ENCODE measurements at places on chromosomes 13 and 19. TPM values are rescaled to one million over a fixed set of nuclear protein-coding genes. Genes with fewer than 3 reads are reported as not detected.

The ZNF154 gene
- total RNA-seq, result 1.8 TPM

- DNase-seq, result no peak
Observed at GRCh38 chr13:91361755-91362271, 14.3 kb downstream of the MIR17HG start.

DNA sequence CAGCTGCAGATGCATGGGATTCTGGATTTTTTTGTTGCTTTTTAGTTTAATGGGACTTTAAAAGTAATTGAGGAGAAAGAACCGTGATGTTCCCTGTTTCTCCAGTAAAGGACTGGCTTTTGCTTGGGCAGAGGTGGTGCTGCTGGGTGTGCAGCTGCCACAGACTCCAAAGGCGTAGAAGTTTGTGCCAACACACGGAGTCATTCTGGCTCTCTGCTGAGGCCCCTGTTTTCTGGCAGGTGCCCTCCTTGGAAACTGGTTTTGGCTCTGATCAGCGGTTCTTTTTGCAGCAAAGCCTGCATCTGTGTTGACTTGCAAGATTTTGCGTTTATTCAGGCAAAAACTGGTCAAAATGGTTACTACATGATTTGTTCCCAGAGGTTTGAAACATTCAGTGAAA is 16.0 kb upstream of the QTRT1 start:
- no peak for DNase-seq

DNA sequence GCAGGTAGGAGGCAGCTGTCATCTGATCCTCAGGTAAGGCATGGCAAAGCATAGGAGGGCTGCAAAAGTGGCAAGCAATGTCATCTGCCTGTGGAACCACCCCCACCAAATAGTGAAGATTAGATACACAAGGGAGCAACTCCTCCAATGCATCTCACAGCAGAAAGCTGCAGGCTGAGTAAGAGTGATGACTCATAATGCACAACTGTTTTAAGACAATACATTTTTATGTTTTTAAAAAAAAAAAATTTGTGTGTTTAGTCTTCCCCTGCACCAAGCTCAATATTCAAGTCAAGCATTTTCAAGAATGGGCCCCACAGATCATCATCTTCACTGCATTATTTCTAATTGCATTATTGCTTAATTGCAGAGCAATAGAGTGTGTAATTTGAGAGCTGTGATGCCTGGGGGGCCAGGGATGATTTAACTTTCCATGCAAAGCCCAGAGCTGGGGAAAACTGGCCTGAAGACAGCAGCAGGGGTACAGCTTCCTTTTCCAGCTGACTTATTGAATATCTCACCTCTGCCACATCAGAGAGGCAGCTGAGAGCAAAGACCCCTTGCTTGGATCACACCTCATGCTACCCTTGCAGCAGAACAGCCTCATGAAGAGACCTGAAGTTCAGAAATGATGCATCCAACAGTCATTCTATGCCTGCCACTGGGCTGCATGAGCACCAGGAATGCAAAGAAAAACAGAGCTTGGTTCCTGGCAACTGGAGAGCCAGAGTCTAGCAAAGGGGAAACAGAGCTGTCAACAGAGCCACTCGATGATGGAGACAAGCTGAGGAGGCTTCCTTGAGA is 22.7 kb upstream of the POP4 start:
- no peak for DNase-seq

DNA sequence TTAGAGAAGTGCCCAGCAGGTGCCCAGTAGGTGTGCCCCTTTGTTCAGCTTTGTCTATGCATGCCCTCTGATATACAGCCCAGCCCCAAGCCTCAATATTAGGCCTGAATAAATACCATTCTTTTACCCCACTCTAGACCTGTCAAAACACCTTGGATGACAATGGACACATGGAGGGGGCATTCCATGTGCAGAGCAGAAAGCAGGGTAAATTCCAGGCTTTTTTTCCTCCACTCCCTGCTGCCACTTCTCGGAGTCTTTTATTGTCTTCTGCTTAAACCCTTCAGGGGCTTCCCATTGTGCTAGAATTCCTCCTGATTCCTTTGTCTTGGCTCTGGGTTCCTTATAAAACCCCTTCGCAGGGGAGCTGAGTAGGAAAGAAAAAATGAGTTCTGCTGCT is 5.8 kb upstream of the FRY start:
- no peak for DNase-seq

DNA sequence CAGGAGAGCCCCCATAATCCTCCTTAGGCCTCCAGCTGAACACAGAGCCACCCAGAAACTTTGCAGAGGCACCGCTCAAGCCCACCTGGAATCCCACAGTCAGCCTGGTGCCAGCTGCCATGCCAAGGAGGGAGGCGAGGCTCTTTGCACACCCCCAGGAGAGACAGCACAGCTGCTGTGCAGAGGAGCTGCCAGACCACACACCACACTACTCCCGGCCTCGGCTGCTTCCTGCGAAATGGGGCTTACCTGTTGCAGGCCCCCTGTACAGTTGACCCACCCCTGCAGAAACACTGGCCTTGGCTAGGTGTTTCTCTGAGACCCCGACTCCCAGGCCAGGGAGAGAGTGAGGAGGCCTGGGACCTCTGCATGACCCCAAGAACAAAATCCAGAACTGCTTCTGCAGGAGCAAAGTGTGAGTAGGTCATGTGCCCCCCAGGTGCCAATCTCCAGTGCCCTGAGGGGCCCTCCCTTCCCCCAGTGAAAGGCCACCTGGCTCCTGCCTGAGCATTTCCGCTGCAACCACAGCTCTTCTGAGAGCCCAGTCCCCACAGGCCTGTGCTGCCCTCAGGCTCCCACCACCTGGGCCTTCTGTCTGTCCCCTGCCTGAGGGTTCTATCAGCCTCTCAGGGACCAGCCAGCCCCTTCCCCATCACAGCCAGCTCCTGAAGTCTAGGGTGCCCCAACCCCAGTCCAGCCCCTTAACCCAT is 580.4 kb downstream of the UQCRFS1 start:
- DNase-seq, result no peak

- DNase-seq, result no peak
Observed at GRCh38 chr19:51316688-51317087, 5.2 kb downstream of the IGLON5 start.

DNA sequence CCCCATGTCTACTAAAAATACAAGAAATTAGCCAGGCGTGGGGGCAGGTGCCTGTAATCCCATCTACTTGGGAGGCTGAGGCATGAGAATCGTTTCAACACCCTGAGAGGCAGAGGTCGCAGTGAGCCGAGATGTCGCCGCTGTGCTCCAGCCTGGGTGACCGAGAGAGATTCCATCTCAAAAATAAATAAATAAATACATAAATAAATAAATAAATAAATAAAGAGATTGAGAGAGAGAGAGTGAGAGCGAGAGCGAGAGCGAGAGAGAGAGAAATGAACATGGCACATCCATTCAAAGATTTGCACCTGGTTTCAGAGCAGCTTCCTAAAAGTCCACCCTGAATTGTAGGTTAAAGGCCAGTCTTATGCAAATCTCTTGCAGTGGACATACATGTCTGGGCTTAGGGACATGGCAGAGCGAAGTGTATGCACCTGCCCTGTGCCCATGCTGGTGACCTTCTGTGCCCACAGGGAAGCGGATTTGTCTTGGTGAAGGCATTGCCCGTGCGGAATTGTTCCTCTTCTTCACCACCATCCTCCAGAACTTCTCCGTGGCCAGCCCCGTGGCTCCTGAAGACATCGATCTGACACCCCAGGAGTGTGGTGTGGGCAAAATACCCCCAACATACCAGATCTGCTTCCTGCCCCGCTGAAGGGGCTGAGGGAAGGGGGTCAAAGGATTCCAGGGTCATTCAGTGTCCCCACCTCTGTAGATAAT is 42.3 kb upstream of the CYP2B6 start:
- no peak for DNase-seq

The C5AR1 gene
- 33.3 TPM for total RNA-seq

The LPAR6 gene
- 55.0 TPM for total RNA-seq

DNA sequence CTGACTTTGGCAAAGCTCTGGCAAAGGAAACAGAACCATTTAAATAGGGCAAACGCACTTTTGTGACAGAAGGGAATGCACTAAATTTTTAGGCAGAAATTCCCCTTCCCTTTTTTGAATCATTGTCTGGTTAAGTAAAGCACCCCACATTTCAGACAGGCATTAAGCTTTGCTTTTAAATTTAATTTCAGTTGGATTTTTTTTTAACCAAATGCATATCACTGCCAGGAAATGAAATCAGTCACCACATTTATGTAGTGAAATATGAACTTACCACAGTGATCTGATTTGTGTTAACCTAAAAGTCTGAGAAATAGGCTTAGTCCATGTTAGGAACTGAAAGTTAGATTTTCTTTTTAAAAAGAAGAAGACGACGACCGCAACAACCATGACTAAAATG is 10.8 kb downstream of the GPR183 start:
- no peak for DNase-seq

DNA sequence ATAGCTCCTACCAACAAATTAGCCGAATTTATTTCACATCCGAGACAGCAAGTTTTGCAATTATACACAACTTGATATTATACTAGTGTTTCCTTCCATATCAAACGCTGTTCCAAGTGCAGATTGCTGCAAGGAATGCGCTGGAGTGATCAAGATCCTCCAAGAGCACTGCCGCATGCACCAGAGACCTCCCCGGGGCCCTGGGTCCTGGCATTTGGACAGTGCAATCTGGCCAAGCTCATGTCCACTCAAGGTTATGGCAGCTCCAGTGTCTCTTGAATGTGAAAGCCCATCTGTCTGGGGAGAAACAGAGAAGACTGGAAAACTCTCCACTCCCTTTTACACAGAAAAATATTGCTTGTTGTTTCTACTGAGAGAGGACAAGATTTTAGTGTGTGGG is 111.9 kb downstream of the HSPH1 start:
- DNase-seq, result no peak

- DNase-seq, result no peak
Observed at GRCh38 chr13:42007844-42008243, 40.6 kb upstream of the DGKH start.

The ZNF563 gene
- total RNA-seq, result 6.0 TPM

DNA sequence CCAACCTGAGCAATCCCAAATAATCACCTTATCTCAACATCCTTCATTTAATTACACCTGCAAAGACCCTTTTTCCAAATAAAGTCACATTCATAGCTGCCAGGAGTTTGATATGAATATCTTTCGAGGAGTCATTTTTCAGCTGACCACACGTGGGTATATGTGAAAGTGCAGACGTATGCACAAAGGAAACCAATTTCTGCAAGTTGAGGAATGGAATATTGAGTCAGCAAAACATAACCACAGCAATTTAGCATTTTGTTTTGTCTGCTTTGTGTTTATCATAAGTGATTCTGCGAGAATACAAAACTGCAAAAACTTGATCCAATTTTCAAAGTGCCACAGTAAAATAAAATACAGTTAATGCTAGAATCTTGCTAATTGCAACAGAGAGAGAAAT is 295.9 kb downstream of the SUCLA2 start:
- no peak for DNase-seq

DNA sequence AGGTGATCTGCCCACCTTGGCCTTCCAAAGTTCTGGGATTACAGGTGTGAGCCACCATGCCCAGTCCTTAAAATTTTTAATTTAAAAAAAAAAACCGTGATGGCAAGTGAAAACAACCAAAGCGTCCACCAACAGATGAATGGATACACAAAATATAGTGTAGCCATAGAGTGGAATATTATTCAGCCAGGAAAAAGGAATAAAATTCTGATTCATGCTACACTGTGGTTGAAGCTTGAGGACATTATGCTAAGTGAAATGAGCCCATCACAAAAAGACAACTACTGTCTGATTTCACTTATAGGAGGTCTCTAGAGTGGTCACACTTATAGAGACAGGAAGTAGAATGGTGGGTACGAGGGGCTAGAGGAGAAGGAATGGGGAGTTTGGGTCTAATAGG is 26.3 kb upstream of the KLF2 start:
- no peak for DNase-seq

DNA sequence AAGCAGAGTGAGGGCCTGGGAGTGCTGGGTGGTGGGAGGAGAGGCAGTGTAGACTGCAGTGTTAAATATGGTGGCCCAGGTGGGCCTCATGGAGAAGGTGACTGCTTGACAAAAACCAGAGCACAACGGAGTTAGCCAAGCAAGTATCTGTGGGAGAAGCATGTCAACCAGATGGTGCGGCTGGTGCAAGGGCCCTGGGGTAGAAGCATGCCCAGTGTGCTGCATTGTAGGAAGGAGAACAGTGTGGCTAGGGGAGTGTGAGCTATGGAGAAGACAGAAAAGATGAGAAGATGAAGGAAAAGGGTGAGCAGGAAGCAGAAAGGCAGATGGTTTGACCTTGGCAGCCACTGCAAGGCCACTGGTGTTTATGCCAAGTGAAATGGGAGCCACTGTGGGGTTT is 2.2 kb upstream of the VSTM2B start:
- no peak for DNase-seq

GRCh38 chr13:96621634-96622183 is 372.6 kb downstream of the OXGR1 start:
- no peak for DNase-seq

- DNase-seq, result no peak
Observed at GRCh38 chr13:40336228-40337221, 329.9 kb downstream of the FOXO1 start.

DNA sequence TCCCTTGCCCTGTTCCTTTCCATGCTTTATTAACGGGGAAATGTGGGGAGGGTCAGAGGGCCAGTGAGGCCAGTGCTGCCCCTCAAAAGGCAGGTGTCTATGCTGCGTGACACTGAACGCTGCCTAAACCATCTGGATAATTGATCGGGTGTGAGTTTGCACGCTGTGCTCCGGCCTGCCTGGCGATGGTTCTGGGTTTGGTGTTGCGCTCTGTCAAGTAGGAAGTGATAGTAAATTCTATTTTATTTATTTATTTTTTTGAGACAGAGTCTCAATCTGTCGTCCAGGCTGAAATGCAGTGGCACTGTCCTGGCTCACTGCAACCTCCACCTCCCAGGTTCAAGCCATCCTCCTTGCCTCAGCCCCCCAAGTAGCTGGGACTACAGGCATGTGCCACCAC is 86.5 kb downstream of the ATP11A start:
- no peak for DNase-seq

DNA sequence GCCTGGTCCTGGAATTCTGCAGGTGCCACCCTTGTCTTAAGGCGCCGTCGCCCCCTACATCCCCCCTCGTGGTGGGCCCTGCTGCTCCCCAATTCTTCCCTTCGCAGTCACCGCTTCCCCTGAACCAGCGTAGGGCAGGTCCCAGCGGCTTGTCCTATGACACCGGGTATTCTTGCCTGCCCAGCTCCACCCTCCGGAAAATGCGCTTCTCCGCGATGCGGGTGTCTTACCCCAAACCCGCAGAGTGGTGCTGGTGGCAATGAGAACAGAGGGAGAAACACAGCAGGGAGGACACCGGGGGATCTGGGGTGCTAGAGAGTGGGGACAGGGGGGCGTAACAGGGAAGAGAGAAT is 9.0 kb downstream of the ZNF808 start:
- no peak for DNase-seq

The ZNF414 gene
- total RNA-seq, result 22.2 TPM

- DNase-seq, result no peak
Observed at GRCh38 chr13:97256343-97256783, 34.2 kb downstream of the MBNL2 start.

Data from sciatic nerve (tissue), 2 donors.